ENCODE measurements at places on chromosomes 7 and 10.

GRCh38 chr10:31072451-31072850 lies 40.8 kb upstream of the ZNF438 start:
- DNase-seq, result no peak

DNA sequence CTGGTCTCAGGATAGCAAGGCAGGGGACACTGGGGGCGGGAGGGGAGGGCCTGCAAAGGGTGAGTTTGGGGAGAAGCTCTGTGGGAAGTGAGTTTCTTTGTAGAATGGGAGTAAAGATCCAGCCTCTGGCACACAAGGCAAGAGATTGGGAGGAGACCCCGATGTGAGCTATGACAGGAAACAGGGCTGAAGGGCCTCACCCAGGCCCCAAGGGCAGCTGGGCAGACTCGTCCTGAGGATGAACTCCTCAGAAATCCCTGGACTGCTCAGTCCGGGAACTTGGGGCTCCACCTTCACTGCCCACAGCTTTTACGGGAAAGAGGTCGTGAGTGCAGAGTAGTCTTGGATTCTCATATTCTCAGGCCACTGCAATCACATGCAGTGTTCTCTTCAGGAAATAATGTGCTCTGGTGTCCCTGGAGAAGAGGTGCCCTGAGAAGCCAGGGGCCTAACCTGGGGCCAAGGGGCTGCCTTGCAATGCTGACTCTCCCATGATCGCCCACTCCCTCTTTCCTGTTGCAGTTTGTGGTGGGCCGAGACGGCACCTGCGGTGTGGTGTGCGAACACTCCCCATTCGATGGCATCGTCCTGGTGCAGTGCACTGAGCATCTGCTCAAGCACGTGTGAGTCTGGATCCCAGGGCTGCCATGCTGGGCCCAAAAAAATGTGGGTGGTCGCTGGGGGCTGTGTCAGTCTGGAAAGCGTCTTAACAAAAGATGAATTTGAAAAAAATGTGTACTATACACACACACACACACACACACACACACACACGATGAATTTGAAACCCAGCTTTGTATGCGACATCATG lies 31.3 kb upstream of the C10orf53 start:
- DNase-seq, result no peak

- no peak for DNase-seq
Measured at GRCh38 chr7:138813945-138814344, 15.9 kb upstream of the ATP6V0A4 start.

GRCh38 chr10:110426294-110427181 lies 71.2 kb upstream of the DUSP5 start:
- DNase-seq, result no peak

DNA sequence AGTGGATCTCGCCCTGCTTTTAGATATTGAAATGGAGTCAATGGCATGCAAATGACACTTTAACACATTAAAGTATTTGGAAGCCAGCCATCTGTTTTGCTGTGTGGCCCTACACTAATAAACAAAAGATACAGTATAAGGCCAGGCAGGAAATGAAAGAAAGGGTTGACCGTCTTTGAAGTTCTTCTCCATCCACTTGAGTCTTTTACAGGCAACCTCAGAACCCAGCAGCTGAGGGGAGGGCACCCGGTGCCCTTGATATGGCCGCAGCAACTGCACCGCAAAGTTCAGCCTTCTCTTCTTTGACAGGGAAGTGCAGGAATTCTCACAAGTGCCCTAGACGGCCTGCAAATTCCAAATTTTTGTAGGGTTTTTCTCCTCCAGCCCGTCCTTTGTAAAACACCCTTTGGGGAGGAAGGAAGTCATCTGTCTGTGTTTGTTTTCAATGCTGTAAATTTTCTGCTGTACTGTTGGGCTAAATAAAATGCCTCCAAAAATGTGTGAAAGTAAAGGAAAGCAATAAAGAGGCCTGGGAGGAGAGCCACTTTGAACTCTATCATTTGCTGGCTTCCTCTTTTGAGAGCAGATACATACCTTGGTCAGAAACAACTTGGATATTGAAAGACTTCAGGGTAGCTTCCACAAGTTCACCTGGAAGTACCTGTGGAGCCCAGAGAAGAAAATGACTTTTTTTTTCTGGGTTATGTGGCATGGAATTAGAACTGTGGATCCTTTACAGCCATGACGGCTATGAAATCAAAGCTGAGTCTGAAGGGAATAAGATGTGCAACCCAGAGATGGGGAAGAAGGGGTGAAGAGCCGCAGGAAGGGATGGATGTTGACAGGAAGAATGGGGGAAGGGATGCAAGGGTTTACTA lies 3.6 kb downstream of the HOXA1 start:
- no peak for DNase-seq

GRCh38 chr10:92590623-92591549 lies 2.0 kb upstream of the KIF11 start:
- DNase-seq, result no peak

DNA sequence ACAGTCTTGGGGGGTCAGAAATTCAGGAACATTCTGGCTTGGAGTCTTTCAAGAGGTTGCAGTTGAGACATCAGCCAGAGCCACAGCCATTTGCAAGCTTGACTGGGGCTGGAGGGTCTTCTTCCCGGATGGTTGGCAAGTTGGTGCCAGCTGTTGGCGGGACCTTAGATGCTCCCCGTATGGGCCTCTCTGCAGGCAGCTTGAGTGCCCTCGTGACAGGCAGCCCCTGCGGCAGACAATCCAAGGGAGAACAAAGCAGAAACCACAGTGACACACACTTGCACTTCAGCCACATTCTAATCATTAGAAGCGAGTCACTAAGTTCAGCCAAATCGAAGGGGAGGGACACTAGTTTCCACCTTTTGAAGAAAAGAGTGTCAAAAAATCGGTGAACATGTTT lies 59.4 kb upstream of the MXI1 start:
- no peak for DNase-seq

- DNase-seq, result no peak
Measured at GRCh38 chr10:52438119-52438518, 124.0 kb downstream of the DKK1 start.

- DNase-seq, result no peak
Measured at GRCh38 chr7:37703361-37703760, 19.8 kb downstream of the GPR141 start.

- DNase-seq, result no peak
Measured at GRCh38 chr10:23344241-23344841, at the start of gene C10orf67. Gene C10orf67, minus strand, starts transcription at chr10:23344797. Its CDS starts 23 bp downstream, at chr10:23344774.

DNA sequence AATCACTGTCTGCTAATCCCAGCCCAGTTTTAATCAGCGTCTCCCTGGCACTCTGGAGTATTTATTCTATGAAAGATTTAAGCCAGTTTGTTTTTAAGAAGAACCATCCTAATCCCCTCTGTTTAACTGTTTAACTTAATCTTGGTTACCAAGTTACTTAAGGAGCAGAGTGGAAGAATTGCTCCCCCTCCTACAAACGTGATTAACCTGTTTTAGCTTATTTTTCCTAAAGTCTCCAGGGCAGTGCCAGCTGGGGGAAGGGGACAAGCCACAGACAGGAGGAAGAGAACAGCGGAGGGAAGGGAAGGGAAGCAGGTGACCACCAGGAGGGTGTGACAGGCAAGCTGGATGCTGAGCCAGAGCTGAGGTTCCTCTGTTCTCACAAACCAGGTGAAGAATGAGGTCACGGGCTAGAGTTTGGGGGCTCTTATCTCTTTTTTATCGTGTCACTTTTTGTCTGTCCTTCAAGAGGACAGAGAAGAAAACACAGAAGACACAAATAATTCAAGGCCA lies 1.7 kb downstream of the SLC13A4 start:
- no peak for DNase-seq

DNA sequence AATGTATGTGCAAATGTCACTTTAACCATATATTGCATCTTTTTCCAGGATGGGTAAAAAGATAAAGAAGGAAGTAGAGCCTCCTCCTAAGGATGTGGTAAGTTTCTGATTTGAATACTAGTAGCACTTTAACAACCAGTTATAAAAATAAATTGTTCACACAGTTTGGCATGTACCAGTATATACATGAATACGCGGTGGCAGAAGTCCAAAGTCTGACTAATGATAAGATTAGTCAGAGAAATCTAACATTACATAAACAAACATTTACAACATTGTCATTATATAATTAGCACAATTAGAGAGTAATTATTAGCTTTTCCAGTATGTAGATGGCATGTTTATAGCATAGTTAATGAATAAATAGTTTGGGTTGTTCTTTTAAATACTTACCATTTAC lies 4.1 kb downstream of the ARMC3 start:
- DNase-seq, result no peak

GRCh38 chr7:91140982-91141381 lies 123.3 kb upstream of the FZD1 start:
- no peak for DNase-seq

Measured in mesothelial cell of epicardium (in vitro differentiated cells).